ENCODE measurements at places on chromosomes 11 and 22.

GRCh38 chr11:3738723-3739122, 58.6 kb downstream of the NUP98 start:
- no peak for DNase-seq

- no peak for DNase-seq
Observed at GRCh38 chr22:39868741-39869140, 24.8 kb downstream of the ENTHD1 start.

DNA sequence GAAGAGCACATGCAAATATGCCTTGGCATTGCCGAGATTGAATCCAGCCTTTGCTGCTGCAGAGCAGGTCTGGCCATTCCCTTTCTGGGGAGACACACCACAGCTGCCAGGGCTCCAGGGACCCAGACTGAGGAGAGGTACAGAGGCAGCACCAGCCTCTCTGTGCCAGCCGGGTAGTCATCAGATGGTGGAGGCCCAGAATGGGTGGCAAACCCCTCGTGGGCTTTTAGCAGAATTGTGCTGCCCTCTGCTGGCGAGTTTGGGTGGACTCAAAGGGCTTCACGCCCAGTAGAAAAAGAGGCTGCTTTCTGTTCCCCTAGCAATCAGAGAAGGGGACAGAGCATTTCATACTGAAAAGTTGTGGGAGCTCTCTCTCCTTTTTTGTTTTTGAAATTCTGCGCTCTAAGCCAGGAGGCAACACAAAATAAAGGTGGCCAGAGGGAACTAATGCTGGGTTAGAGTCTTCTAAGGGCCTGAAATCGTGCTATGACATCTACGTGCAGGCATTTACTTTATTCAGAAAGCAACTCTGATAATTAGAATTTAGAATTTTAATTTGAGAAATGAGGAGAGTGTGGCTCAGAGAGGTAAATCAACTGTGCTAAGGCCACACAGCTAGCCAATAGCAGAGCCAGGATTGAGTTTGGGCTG, 158.8 kb upstream of the NAV2 start:
- DNase-seq = peak; percentile 71

DNA sequence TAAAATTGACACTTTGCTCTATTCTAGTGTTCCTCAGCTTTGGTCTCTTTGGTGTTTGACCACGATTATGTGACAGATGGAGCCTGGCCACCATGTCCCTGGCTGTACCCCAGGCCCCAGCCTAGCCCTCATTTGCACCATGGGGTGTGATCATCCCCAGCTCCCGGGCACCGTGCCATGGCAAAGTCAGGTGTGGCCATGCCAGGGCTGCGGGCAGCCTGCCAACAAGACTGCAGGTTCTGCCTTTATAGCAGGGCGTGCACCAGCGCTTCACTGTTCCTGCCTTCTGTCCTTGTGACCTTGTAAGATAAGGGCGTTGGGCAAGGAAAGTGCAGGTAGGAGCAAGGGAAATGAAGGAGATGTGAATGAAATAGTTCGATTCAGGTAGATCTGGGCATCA, 22.4 kb upstream of the APOBEC3A start:
- no peak for DNase-seq

GRCh38 chr11:12211331-12212065, 101.1 kb downstream of the MICAL2 start:
- no peak for DNase-seq

DNA sequence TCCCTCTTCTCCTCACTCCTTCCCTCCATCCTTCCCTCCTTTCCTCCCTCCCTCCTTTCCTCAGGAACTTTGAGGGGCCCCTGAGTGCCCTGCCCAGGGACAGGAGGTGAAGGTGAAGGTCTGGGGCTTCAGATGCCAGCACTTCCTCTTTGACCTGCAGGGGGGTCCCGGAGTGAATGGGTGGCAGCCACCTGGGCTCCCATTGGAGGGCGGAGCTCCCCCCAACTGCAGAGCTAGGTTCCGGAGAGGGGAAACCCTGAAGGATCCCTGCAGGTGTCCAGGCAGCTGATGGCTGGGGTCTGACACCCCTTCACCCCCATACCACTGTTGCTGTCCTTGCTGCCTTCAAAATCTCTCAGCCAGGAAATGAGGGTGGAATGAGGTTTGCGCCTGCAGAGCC, 1131.3 kb downstream of the BRD1 start:
- no peak for DNase-seq

- no peak for DNase-seq
Observed at GRCh38 chr11:22797047-22797446, 32.6 kb downstream of the SVIP start.

- DNase-seq = no peak
Observed at GRCh38 chr11:117642396-117642795, 154.6 kb downstream of the DSCAML1 start.

DNA sequence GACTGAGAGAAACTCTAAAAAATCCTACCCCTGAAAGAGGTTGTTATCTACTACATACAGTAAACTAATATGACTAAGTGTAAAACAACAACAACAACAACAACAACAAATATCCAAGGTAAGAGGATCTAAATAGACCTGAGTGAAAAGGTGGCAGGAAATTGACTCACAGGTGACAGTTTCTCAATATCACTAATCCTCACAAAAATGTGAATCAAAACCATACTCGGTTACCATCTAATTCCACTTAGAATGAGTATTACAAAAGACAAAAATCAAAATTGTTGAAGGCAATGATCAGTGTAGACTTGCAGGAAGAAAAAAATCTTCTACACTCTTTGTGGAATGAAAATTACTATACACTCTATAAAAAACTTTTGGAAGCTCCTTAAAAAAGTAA, 17.5 kb downstream of the RGL4 start:
- no peak for DNase-seq

GRCh38 chr11:8788616-8789015, 106.0 kb downstream of the RPL27A start:
- DNase-seq = no peak

- DNase-seq = no peak
Observed at GRCh38 chr11:75841739-75842138, 26.7 kb downstream of the UVRAG start.

- DNase-seq = no peak
Observed at GRCh38 chr11:10026514-10026913, 267.5 kb downstream of the SBF2 start.

- no peak for DNase-seq
Observed at GRCh38 chr11:100706179-100706578, 19.1 kb downstream of the ARHGAP42 start.

DNA sequence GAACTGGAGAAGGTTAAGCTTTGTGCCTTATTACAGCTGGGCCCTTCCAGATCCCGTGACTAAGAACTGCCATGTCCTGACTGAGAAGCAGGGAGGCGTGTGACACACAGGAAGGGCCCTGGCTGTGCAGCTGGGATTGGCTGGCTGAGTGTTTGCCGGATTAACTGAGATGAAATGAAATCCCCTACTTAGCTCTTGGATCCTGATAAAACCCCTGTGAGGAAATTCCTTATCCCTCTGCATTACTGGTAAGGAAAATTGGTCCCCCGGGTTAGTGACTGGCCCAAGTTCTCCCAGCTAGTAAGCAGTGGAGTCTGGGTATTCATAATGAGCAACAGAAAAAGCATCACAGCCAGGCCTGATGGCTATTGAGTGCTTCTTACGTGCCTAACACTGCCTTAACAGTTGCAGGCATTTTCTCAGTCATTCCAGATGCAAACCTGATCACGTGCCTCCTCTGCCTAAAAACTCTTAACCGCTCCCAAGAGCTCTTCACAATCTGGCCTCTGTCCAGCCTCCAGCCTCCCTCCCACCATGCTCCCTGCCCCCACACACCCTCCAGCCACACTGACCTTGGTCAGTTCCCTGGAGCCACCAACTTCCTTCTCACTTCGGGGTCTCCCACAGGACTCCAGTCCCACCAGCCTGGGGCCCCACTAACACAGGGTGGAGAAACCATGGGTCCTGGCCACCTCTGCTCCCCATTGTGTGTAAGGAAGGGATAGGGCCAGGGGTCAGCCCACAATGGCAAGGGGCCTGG, 37.8 kb downstream of the ARRB1 start:
- no peak for DNase-seq

DNA sequence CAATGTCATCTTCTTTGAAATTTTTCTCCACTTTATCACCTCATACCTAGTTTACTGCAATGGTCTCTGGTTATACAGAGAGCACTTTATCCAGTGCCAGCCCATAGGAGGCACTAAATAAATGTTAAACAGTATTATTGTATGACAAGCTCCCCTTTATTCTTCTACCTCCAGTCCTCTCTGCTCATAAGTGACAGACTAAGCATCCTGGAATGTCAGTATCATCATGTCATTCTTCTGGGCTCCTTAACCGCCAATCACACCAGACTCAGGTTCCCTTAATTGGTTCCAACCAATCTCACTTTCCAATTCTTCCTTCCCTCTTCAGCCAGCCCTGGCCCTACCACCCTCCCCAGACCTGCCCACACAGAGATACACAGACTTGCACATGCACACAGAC, 93.1 kb downstream of the RPL27A start:
- DNase-seq = no peak

GRCh38 chr11:17798253-17798652, 63.7 kb downstream of the KCNC1 start:
- no peak for DNase-seq

- no peak for DNase-seq
Observed at GRCh38 chr11:26778000-26778757, 56.3 kb upstream of the SLC5A12 start.

GRCh38 chr11:65649656-65650546, 12.0 kb downstream of the SIPA1 start:
- DNase-seq = no peak

DNA sequence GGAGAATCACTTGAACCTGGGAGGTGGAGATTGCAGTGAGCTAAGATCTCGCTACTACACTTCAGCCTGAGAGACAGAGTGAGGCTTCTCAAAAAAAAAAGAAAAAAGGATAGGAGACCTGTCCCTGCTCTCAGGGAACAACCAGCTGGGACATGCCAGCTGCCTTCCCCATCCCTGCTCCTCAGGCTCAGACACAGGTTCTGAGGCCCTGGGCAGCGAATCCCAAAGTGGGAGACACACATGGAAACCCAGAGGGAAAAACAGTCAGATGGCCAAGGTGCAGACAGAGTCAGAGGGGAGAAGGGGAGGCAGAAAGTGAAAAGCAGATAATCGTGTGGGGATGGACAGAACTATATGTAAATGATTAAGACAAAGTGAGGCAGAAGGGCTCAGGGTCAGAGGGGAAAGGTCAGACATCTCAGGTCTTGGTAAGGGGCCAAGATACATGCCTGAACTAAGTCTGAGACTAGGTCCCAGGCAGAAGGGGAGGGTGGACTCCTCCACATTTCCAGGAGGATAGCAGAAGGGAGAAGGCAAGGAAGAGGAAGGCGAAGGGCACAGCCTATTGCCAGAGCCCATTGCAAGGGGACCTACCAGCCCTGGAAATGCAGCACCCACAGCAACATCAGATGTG, 14.2 kb downstream of the STARD10 start:
- DNase-seq = no peak

DNA sequence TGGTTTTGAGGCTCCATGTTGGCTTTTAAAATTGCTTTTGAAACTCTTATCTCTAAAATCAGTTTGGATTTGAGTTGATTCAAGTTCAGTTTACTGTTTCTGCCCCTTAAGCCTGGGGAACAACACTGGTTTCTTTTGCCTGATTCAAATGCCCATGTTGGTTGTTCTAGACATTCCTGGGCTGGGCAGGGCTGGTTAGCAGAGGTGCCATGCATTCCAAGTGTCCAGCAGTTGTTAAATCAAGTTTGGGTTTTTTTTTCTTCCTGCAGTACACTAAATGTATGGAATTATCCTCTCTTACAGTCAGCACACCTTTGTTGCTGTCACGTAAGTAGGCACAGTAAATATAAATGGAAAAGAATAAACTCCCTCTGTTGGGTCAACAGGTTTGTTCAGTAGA, 67.2 kb upstream of the MTMR2 start:
- DNase-seq = no peak

DNA sequence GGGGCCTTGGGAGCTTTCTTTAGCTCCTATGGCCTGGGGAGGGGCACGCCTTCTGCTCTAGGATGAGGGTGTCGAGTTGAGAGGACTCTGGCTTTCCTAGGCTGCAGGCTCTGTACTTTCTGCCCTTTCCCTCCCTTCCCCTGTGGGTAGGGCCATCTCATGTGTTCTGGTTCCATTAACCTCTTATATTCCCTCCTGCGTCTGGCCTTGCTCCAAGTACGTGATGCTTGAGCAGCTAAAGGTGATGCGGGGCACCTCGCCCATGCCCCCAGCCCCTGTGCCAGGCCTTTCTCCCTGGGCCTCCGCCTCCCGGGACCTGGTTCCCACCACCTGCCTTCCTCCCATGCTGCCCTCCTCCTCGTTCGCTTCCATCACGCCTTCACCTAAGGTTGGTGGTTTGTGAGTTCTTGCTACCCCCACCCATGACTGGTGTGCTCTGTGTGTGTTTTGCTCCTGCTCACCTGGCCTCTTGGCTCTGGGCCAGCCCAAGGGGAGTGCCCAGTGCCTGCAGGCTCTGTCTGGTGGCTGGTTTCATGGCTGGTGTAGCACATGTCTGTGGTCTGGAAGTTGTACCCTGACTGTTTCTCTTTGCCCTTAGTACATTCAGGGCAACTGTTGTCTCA, 34.1 kb downstream of the PHLDB1 start:
- DNase-seq = no peak

DNA sequence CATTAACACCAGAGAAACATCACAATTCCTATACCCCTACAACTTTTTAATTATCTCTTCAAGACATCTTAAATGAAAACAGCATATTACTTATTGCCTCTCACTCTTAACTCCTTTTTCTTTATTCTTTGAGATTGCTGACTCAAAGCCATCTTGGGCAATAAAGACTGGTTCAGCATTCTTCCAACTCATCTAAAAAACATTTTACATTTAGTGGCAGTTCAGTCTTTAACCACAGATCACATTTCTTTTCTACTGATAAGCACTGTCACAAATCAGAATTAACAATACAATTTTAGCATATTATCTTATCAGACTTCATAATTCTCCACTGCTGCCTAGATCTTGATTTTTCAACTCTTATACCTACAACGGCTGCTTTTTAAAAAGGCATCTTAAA, 34.0 kb downstream of the SIK3 start:
- DNase-seq = no peak

- DNase-seq = peak; percentile 94
Observed at GRCh38 chr22:41697126-41697775, 2.1 kb upstream of the MEI1 start.

DNA sequence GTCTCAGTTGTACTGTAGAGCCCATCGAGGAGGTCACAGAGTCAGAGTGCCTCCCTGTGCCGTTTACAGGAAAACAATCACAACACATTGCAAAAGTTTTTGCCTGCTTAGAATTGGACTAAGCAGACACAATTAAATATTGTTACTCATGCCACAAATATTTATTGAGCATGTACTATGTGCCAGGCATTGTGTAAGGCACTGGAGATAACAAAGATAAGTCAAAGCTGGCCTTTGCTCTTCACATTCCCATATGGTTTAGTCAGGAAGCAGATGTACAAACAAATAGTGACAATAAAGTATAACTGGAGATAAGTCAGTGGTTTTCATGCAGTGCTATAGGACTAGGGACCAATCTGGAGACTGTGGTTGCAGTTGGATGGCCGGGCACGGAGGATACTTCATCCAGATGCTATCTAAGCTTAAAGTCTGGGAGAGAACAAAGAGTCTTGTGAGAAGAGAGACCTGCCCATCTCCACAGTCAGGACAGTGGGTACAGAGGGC, 550.7 kb downstream of the INSC start:
- DNase-seq = no peak

GRCh38 chr11:123246749-123247495, 51.9 kb upstream of the CLMP start:
- DNase-seq = peak; percentile 79
